ENCODE measurements at places on chromosomes 13 and 19.
A peak's percentile ranks its signal among the peaks of the same experiment; 100 is the strongest.

GRCh38 chr19:19451429-19452242 is 46.2 kb downstream of the GATAD2A start:
- DNase-seq, result no peak

- no peak for DNase-seq
These were observed 219.0 kb downstream of the KATNAL1 start for GRCh38 chr13:30088312-30088855.

DNA sequence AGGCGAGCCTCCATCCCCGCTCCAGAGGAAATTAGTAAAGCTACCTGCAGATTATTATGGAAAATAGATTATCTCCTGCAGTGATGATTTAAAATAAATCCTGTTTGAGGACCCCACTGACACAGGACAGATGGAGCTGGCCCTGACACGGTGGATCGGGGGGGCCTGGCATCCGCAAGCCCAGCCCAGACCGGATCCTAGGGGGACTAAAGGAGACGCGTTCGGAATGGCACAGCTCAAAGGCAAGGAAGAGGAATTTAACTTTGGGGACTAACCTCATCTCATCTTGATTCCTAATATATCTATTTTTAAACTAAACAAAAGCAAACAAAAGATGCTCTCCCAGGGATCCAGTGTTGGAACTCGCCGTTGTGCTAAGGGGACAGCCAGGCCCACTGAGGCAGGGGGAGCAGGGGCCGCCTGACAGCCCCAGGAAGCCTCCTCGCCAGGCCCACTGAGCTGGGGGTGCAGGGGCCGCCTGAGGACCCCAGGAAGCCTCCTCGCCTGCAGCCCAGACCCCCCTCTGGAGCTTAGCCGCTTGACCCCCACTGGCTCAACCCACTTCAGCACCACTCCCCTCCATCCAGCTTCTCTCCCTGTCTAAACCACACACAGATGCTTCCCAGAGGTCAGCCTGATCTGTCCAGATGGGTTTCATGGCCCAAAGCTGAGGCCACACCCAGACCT is 78.6 kb downstream of the SPACA7 start:
- no peak for DNase-seq

DNA sequence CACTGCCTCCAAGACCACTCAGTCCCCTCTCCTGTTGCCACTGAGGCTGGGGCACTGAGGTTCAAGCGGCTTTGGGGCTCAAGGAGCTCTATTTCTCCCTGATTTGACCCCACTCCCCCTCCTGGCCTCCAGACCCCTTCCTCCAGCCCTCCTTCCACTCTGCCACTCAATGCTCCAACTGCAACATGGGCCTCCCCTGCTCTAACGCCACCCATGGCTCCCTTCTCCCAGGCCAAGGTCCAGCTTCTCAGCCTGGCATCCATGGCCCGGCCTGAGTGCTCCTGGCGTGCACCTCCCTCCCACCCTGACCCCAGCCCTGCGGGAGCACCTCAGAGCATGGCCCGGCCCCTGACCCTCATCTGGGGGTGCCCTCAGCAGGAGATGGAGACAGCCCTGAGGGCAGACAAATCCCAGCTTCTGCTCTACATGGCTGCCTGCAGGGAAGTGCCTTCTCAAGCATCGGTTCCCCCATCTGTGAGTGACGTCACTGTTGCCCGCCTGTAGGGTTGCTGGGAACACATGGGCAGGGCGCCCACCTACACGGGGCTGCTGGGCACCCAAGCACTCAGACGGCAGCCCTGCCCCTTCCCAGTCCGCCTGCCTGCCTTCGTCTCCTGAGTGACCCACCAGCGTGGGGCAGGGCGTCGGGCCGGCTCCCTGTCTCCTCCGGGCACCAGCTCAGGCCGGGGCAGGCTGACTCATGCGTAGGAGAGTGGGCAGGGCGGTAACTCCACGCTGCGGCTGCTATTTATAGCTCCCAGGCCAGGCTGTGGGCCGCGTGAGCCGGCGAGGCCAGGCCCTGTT is 1.6 kb upstream of the DIRAS1 start:
- DNase-seq, result peak; percentile 66

DNA sequence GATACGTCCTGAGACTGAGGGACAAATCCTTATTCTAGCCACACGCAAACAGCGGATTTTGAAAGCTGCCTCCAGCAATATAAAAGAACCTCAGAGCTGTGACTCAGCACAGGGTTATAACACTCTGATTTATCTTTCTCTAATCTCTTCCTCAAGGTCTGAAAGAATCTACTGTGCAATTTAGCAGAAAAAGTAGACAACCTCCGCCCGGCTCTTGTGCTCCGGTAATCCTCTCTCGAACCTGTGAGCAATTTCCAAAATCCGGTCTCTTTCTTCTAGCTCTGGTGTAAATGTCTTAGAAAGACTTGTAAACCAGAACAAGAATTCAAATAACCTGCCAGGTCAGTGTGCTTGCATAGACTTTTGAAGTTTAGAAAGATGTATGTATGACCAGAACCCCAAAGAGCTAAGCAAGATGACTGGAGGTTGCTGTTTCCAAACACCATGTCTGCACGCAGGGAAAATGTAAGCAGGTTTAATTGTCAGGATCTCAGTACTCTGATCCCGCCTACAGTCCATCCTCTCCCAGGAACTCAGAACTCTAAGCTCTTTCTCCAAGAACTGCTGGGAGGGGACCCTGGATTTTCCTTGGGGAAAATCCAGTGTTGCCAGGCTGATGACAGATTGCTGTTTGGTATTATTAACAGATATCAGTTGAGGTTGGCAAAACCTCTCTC is 338.1 kb downstream of the RFC3 start:
- no peak for DNase-seq

DNA sequence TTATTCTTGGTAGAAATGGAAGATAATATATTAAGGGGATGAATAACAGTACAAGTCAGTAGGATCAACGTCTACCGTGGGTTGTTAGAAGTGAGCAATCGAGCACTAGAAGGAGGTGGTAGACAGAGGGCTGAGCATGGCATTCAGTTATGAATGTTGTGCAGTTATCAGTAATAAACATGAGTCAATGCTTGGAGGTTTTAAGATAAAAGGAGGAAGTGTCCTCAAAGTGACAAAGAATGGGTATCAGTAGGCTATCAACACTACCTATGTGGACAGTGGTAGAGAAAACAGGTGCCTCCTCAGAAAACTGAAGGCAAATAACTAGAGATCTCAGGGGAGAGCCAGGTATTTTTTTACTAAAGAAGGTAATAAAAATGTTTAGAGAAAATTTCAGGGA is 1607.0 kb downstream of the PCDH9 start:
- DNase-seq, result no peak

DNA sequence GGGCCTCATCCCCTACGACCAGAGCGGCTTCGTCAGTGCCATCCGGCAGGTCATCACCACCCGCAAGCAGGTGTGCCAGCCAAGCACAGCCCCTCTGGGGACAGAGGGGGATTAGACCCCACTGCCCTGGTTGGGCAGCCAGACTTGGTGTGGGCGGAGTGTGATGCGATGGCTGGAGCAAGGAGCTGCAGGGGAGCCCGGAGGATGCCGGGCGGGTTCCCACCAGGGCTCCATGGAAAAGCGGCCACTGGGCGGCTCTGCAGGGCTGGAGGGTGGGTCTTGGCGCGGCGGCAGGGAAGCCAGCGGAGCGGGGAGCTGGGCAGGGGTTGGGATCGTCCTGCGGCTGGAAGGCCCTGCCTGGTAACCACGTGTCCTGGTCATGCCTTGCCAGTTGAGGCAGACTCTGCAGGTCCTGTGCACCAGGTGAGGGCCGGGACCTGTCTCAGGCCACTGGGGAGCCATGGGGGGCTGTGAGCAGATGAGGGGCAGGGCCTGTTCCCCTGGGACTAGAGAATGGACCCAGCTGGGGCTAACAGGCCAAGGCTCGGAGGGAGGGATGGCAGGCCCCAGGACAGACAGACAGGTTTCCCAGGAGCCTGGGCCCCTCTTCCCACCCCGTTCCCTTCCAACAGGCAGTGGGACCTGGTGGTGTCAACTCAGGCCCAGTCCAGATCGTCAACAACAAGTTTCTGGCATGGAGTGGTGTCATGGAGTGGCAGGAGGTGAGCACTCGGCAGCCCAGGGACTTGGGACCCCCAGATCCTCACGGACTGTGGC is 6.3 kb downstream of the PTOV1 start:
- no peak for DNase-seq

DNA sequence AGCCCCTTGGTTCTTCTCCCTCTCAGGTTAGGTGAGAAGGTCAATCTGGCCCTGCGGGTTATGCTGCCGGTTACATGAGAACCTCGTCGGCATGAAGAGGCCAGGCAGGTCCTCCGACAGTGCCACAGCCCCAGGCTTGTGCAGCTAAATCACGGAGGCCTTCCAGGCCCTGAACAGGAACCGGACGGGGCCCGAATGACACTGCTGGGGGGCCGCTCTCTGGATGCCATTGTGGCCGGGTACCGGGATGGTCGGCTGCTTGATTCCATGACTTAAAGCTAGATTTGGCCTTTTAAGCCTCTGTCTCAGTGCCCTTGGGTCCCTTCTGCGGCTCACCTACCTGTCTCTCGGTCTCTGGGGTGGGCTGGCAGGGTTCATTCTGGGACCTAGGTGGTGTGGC is 48.4 kb downstream of the C1QTNF9 start:
- peak; percentile 67 for DNase-seq

DNA sequence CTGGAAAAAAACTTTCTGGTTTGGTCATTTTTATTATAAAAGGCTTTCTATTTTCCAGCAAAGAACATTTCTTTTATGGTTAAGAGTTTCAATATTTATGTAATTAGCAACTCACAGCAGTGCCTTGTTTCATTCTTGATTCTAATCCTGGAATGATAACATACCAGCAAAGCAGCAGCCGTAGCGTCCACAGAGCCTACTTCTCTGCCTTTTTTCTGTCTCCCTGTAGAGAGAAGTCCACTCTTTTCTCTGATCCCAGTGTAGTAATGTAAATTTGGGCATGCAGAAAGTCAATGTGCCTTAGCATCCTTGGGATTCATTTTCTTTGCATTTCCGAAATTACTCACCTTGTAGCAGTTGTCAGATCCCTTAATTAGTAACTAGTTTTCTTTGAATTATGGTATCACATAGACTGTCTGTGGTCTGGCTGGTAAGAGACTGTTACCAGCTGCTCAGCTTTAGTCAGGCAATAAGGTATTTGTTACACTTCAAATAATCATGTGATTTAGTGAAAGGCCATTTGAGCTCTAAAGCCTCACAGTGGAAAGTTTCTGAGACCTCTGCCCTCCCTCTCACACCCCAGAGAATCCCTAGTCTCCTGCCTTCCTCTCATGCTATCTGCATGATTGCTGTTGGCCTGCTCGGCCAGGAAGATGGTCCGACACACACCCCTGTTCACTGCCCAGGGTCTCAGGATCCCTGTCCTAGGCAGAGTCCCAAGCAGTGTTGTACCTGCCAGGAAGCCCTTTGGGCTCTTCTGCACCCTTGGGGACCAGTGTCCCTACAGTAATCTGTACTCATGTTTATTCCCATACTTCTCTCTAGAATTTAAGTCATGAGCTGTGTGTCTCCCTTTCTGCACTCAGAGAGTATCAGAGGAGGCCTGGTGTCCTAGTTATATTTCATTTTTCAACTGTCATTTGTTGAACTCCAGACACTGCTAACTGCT is 86.3 kb downstream of the LRCH1 start:
- no peak for DNase-seq

DNA sequence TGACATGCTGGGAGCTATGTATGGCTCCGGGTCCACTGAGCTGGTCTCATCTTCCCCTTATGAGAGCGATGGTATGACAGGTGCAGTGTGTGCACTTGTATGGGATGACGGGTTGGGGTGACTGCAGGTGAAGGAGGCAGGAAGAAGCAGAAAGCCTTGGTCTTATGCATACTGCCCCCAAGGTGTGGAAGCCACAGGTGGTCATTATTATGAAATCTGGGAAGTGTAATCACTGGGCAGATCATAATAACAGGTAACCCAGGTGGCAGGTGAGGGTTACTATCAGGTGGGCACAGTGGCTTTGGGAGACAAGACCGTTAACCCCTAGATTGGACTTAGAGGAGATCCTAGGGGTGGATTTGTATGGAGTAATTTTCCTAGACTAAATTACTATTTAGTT is 118.0 kb downstream of the RFC3 start:
- no peak for DNase-seq

- DNase-seq, result no peak
These were observed 432.5 kb downstream of the FGF9 start for GRCh38 chr13:22103046-22104027.

All from posterior cingulate gyrus (tissue), 11 donors.